ENCODE measurements at places on chromosomes 7 and 10. TPM values are rescaled to one million over a fixed set of nuclear protein-coding genes. Genes with fewer than 3 reads are reported as not detected.

MYL10 gene
- not detected for total RNA-seq

WDR86 gene
- 12.4 TPM for total RNA-seq

NME8 gene
- total RNA-seq, result not detected

EVX1 gene
- not detected for total RNA-seq

GIMAP5 gene
- not detected for total RNA-seq

FBXL13 gene
- 19.4 TPM for total RNA-seq

DNA sequence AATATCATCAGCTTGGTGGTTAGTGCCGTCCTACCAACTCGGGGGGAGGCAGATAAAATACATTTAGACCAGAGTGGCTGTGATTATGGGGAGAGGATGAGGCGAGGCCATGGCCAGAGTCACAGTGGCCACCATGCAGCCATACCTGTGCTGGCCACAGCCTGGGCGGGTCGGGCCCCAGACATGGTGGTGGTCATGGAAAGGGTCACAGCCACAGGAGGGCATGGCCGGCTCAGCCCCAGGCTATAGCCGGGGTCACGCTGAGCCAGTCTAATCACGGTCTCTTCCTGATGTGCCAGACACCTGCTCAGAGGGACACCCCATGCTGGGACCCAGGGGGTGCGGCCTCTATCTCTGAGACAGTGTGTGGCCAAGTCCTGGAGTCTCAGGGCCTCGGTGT lies 10.2 kb downstream of the ADGRA1 start:
- H3K27me3 ChIP-seq, result peaks cover 77% of the 10 kb centered on the region
- H3K36me3 ChIP-seq, result no peaks in the 10 kb centered on the region
- no peak for DNase-seq
- H3K27ac ChIP-seq, result no peak overlapping the region
- no peaks in the 10 kb centered on the region for H3K4me1 ChIP-seq

DNA sequence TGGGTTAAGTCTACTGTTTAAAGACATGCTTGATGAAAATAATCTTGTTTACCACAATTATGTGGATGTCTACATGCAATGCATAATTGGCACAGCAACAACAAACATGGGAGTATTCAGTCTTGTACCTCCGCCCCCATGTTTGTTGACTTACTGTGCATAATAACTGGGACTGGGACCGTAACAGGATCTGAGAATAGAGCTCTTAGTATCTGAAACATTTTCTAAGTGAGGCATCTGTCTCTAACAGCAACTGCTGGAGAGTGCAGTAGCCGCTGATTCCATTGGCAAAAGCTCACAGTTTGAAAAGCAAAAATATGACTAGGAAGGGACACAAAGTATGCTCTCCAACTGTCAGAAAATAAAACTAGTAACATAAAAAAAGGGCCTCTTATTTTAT lies 61.6 kb downstream of the ENO4 start:
- no peaks in the 10 kb centered on the region for H3K4me1 ChIP-seq
- no peak overlapping the region for H3K4me3 ChIP-seq
- H3K27ac ChIP-seq, result no peak overlapping the region
- no peaks in the 10 kb centered on the region for H3K36me3 ChIP-seq

DNA sequence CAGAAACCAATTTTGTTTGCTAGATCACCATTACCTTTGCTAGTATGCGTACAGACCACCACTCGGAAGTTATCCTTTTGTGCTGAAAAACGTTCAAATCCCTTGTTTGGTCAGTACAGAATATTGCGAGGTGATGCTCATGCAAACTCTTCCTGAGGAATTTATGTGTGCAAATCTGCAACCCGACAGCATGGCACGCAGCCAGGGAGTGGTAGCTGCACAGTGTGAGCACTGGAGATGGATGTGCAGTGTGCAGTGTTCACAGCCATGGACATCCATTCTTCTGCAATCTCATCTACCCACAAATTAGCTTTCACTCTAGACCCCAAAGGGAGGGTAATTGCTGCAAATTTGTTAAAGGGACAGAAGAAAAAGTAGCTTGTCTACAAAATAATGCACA lies 72.2 kb downstream of the CACUL1 start:
- no peak overlapping the region for H3K27ac ChIP-seq
- H3K4me3 ChIP-seq, result no peak overlapping the region
- no peaks in the 10 kb centered on the region for H3K27me3 ChIP-seq
- DNase-seq, result no peak
